ENCODE measurements at places on chromosomes 7 and 10.

GRCh38 chr10:14623931-14624330 lies 150.8 kb downstream of the FAM107B start:
- DNase-seq = no peak

DNA sequence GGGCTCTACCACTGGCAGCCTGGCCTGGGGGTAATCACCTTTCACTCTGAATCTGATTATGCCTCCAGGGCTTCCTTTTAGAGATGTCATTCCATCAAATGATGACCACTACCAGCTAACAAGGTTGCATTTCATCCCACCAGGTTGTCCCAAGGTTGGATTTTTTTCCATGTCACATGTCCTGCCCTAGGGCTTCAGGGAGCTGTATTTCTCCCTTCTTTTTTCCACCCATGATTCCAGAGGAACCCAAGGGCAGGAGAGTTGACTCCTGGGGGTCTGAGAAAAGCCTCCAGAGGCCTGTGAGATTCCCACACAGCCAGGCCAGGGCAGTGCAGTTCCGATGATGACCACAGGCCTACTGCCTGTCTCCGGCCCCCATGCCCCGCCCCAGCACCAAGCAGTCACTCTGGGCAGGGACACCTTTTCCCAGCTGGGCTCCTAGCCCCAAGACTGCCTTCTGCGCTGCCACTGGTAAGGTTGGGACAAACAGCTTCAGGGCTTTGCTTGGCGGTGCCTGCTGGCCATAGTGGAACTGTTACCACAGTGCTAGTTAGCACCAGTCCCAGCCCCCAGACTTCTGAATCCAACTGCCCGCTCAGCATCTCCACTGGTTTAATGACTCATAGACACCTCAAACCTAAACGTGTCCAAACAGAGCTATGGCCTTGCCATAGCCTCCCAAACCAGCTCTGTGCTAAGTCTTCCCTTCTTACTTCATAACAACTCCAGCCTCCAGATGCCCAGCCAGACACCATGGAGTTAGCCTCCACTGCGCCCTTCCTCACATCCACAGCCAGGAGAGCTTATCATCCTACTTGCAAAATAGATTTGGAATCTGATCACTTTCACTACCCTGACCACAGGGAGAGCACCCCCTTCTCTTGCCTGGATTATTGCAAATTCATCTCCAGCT lies 133.7 kb downstream of the ARHGAP22 start:
- DNase-seq = no peak

DNA sequence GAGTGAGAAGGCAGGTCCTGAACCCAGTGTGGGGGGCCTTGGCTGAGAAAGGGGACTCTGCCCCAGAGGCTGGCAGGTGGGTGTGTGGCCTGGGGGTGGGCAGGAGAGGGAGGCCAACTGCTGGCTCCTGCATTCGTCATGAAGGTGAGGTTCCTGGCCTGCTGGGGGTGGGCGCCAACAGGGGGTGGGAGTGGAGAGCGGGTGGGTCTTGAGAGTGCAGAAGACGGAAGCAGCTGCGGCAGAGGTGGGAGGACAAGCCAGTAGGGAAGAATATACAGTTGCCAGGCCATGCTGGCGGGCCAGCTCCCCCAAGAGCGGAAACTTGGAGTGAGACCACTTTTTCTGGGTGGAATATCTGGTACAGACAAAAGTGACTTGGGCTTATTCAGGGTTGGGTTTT lies 23.4 kb downstream of the GHRHR start:
- DNase-seq = no peak

DNA sequence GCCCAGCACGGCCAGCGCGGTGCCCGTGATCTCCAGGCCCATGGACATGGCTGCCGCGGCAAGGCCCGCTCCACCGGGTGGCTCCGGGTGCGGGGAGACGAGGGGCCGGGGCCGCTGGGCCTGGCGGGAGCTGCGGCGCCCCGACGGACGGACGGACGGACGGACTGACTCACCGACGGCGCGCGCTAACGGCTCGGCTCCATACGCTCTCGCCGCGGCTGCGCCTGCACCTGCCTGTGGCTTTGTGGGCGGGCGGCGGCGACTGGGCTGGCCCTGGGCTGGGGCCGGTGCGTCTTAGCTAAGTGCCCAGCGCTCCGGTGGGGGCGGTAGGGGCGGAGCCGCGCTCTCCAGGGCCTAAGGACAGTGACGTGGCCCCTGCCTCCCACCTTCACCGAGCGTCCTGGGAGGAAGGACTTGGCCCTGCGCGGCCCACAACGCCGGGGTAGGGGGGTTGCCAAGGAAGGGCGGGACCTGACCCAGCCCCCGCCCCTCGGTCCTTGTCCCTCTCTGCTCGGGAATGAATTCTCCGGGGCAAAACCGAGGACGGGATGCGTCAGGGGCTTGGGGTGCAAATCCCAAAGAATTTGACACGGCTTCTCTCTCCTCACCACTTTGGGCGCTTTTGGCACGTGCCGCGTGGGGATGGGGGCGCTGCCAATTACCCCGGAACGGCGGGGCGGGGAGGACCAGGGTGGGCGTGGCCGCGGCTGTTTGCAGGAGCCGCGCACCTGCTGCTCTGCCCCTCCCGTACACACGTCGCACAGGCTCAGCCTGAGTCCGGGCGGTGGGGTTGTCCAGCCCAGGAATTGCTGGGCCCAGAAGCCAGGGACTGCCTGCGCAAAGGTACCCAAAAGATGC lies at the start of gene CLDN3:
TSS of gene CLDN3 (minus strand) at position 269 of the 858 bp plus-strand sequence. CDS start at position 48, 221 bp downstream.
- peak; percentile 89 for DNase-seq

- DNase-seq = no peak
These were observed 401.3 kb downstream of the DNAJB6 start for GRCh38 chr7:157738066-157738460.

GRCh38 chr10:29763396-29763795 lies 128.6 kb upstream of the SVIL start:
- no peak for DNase-seq

DNA sequence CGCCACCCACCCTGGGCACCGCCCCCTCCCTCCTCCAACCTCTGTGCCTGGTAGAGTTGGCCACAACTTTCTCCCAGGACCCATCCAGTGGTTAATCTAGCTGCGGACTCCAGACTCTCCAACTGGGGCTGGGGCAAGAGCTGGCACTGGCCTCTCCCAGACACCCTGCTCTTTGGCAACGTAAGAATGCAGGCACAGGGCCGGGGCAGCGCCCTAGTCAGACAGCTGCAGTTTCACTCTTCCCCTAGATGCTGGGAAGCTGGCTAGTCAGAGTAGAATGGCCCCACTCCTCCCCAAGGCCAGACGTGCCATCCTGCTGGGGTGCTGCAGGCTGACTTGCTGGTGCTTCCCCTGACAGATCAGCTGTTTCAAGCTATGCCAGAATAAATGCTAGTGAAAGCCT lies 22.1 kb downstream of the HSPA12A start:
- DNase-seq = peak; percentile 25

DNA sequence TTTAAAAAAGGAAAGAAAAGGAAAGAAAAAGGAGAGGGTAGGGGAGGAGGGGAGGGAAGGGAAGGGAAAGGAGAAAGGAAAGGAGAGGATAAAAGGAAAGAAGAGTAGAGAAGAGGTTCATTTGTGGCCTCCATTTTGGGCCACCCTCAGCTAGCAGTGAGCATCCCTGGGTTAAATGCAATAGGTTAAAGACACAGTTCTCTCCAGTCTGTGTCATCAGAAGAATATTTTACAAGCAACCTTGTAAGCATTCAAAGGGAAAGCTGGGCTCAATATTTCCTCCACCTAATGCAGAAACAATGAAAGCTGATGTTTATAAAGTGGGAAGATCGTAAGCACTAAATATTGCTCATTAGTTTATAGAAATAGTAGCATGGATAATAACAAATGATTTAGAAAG lies 219.1 kb upstream of the PITRM1 start:
- DNase-seq = no peak

GRCh38 chr7:1054861-1055450 lies 10.6 kb downstream of the GPR146 start:
- no peak for DNase-seq

- DNase-seq = no peak
These were observed 141.3 kb upstream of the AGK start for GRCh38 chr7:141409801-141410329.

GRCh38 chr10:91635401-91636400 lies 2.8 kb upstream of the PPP1R3C start:
- peak; percentile 84 for DNase-seq

GRCh38 chr10:112711366-112711765 lies 238.7 kb upstream of the TCF7L2 start:
- DNase-seq = no peak

GRCh38 chr7:27189295-27189996 lies 4.4 kb upstream of the HOXA11 start:
- no peak for DNase-seq

GRCh38 chr10:89037096-89037495 lies 46.5 kb downstream of the FAS start:
- no peak for DNase-seq

GRCh38 chr10:29009464-29009863 lies 279.4 kb upstream of the LYZL1 start:
- DNase-seq = no peak

DNA sequence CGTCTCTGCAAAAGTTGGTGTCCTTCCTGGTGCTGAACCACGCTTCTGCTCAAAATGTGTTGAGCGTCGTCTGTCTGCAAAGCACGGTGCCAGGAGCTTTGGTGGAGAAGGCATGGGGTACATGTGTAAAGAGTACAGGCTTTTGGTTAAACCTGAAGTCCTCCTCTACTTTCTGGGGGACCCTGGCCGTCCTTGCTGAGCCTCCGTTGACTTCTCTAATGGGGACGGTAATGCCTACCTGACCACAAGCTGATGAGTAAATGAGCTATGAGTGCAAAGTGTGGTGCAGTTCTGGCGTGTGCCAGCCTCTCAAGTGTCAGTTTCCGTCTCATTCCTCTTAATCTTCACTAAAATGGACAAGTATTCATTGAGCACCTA lies 527 bp upstream of the HERPUD2 start:
- peak; percentile 26 for DNase-seq

All from ACHN (cell line).